ENCODE measurements at places on chromosomes 11 and 22.
A peak's percentile ranks its signal among the peaks of the same experiment; 100 is the strongest.

- DNase-seq: no peak
Measured at GRCh38 chr22:27213766-27214581, 556.6 kb downstream of the MIAT start.

DNA sequence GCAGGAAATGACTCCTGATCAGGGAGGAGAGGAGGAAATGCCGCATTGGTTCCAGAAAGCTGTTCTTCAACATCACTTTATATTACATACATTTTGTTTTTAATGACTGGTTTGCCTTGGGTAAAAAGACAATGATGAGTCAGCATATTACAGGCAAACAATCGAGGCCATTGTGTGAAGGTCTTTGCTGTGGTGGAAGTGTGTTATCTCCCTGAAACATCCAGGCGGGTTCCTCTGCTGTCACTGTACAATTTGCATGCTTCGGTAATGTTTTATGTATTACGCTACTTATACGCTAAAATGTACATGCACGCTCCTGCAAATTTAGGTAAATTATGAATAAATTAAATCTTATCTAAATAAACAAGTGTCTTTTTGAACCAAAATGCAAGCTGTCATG lies 161.1 kb downstream of the KIRREL3 start:
- peak; percentile 22 for DNase-seq

DNA sequence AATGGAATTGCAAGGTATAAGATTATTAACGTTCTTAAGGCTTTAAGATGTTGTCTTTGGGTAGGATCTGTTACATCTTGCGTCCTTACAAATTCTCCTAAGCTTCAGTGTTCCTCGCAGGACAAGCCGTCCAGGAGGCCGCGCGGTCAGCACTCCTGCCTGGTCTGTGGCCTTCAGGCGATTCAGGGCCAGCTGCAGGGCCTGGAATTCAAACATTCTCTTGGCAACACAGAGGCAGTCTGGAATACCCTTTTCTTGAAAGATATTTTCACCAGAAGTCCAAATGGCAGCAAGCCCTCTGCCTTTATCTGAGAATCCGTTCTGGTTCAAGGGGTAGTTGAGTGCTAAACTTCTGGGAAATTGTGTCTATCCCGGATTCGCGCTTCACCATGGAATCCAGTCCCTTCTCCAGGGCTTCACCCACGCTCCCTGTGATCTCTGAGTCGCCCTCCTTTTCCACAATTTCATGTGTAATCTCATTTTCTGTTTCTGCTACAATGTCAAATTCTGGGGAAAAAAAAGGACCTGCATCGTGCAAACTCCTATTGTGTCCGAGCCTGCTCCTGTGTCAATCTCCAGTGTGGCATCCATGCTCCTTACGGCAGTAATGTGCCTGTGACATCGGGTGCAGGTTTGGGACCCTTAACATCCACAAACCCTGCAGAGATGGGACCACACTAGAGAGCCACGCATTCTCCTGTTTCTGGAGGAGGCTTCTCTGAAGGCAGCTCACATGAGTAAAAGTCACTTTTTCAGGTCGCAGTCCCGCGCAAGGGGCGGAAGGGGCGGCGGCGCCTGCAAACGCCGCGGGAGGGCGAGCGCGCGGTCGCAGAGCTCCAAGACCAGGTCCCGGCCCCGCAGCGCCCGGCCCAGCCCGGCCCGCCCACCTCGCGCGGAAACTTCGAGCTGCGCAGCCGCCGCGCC lies 25.4 kb upstream of the SORL1 start:
- peak; percentile 65 for DNase-seq

GRCh38 chr22:33743756-33744155 lies 176.5 kb downstream of the LARGE1 start:
- no peak for DNase-seq

DNA sequence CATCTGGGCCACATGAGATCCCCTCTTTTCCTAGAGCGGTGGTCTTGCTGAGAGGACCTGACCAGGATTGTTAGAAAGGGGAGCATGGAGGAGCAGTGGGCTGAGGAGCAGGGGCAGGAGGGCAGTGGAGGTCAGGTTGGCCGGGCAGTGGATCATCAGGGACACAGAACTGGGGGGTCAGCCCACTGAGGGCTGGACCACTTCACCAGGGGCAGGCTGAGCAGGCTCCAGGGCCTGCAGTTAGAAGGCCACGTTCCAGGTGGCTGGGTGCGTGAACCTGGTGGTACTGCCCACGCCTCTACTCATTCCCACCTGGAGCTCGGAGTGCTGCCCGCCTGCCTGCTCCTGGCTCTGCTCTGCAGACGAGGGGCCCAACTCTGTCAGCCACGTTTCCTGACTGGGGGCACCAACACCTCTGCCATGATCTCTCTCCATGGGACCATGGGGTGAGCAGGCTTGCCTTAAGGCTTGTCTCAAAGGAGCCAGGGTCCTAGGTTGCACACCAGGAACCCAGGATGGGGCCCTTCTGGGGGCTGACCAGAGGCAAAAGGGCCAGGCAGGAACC lies 9.7 kb downstream of the MRGPRF start:
- DNase-seq: no peak

GRCh38 chr11:5234381-5234834 lies at the start of gene HBD:
TSS of gene HBD (minus strand) at chr11:5234483. CDS start at chr11:5234433, 50 bp downstream.
- no peak for DNase-seq

DNA sequence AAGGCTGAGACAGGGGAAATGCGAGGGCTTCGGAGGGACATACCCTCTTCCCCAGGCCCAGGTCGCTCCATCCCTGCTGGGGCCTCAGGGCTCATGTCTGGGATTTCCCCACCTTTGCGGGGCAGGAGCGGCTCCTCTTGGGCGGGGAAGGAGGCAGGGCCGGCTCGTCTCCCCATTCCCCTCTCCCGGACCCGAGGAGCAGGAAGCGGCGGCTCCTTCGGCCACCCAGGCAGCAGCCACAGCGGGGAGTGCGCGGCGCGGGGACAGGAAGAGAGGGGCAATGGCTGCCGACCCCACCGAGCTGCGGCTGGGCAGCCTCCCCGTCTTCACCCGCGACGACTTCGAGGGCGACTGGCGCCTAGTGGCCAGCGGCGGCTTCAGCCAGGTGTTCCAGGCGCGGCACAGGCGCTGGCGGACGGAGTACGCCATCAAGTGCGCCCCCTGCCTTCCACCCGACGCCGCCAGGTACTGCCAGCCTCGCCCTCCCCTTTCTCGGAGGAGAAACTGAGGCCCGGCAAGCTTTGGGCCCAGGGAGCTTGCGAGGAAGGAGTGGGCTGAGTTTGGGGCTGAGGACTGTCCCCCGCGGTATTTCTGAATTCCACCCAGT lies at the start of gene ANKK1:
Gene ANKK1, plus strand, starts transcription at position 175 of the 607 bp plus-strand sequence. Its CDS starts 106 bp downstream, at position 281.
- DNase-seq: no peak

DNA sequence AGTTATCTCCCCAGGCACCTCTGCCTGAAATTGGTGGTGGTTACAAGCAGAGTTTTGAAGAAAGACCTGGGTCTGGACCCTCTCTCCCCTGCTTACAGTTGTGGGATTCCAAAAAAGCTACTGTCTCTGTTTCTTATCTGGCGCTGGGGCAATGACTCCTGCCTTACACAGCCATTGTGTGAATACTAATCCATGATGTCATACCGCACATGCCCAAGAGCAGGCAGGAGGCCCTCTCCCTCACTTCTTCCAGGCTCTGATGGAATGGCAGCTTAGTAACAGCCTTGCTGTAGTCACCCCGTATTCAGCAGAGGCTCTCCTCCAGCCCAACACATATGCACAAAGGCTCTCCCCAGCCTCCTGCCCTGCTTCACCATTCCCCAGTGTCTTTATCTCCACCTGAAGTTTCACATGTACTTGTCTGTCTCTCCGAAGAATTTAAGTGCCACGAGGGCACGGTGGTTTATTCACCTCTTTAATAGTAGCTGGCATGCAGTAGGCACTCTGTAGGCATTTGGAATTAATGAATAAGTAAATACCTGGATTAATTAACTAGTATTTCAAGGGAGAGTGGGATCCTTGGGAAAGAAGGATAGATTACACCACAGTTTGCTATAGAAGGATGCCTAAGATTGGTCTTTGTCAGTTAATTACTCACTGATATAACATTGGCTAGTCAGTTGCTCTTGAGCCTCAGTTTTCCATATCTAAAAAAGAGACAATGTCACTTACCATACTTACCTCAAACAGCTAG lies 165.6 kb downstream of the ETS1 start:
- DNase-seq: peak; percentile 25

DNA sequence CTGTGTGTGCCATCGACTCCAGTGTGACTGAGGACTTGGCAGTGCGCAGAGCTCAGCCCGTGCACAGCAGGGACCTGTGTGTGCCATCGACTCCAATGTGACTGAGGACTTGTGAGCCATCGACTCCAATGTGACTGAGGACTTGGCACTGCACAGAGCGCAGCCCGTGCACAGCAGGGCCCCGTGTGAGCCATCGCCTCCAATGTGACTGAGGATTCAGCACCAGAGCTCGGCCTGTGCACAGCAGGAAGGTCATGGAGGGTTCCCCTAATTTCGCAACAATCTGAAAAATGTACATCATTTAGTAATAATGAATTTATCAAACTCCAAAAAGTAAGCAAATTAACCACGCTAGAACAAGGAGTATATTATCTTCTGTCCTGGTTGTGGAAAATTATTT lies 348.3 kb upstream of the B3GAT1 start:
- DNase-seq: no peak

DNA sequence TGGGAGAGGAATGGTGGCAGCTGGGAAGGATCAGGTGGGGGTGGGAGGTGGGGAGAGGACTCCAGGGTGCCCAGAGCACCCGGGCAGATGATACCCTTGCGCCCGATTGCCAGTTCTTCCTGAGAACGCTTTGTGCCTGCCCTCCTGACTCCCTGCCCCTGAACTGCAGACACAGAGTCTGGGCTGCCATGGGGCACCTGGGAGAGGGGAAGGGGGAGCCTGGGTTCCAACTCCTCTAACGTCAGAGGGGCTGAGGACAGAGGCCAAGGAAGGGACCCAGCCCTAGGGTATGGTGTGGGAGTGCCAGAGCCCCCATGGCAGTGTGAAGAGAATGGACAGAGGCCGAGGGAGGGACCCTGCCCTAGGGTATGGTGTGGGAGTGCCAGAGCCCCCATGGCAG lies 920 bp upstream of the KCNK7 start:
- DNase-seq: no peak

DNA sequence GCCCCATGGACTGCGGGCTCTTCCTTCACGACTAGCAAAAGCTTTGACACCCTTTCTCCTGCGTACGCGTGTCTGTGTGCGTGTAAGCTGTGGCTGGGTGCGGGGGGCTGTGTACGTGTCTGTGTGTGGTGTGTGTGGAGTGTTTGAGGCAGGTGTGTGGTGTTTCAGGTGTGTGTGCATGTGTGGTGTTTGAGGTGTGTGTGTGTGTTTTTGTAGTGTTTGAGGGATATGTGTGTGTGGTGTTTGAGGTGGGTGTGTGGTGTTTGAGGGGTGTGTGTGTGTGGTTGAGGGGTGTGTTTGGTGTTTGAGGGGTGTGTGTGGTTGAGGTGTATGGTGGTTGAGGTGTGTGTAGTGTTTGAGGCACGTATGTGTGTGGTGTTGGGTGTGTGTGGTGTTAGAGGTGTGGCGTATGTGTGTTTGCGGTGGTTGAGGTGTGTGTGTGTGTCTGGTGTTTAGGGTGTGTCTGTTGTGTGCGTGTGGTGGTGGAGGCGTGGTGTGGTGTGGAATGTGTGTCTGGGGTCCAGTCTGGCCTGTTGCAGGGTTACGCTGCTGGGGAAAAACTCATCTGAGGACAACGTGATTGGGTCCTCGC lies 687 bp upstream of the ARSA start:
- no peak for DNase-seq

DNA sequence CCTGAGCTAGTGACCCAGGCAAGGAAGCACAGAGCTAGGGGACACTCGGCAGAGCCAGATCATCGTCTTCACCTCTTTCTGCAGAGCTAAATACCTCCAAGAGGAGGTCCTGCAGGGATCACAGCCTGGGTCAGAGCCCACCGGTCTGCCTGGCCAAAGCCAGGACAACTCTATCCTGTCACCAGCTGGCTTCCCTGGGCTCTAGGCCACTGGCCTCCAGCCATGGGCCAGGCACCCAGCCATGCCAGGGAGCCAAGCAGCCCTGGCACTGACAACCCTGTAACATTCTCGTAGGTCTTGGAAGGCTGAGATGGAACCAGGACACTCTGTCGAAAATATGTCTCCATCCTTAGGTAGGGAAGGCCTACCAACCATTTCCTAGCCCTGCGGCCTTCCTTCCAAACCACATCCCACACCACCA lies 270.1 kb downstream of the BUD13 start:
- no peak for DNase-seq

DNA sequence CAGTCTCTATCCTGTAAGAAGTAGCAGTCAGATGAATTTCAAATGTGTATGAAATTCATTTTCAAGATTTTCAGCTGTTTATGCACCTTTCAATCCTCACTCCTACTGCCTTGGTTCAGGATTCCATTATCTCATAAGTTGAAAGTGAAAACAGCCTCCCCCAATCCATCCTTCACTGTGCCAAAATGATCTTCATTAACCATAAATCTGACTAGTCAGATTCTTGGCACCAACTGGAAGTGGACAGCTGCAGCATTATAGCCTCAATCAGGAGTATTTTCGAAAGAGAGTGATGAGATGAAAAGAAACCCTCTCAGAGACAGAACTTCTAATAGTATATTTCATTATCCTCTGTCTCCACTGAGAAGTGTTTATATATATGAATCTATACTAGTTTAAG lies 365.3 kb upstream of the PDGFD start:
- peak; percentile 6 for DNase-seq

GRCh38 chr11:126992804-126993111 lies 7.8 kb downstream of the KIRREL3 start:
- DNase-seq: no peak

DNA sequence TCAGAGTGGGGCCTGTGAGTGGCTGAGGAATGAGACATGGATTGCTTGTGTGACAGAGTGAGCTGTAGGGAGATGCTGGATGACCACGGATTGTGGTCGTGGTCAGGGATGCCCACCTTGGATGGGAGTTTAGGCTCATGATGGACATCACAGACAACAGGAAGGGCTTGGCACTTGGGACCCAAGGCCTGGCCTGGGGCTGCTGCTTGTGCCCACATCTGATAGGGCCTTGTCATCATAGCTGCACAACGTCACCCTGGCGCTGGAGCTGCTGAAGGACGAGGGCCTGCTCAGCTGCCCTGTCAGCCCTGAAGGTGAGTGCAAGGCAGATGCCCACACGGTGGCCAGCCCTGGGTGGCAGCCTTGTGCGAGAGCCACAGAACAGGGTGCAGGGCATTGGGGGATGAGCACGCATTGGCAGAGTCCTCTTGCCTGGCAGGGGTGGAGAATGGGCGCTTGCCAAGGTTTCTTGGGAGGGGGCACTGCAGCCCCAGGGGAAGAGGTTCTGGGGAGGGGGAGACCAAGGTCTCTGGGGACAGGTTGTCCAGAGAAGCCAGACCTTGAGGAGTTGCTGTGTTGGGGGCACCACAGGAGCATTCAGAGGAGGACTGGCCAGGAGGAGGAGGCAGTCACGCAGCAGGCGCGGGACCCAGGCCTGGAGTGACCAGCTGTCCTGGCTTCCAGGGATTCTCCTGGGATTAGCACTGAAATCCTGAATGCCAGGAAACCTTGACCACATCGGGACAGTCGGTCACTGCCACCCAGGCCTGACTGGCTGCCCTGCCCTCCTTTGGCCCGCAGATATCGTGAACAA lies 25.0 kb downstream of the PARVG start:
- no peak for DNase-seq

- DNase-seq: no peak
Measured at GRCh38 chr11:5737670-5738392, 1.6 kb downstream of the OR56B1 start.
